Naive thymus-derived CD8-positive, alpha-beta T cell (primary cell): ENCODE measurements at places on chromosomes 11 and 22.

- no peak for DNase-seq
These were observed 92.6 kb downstream of the DEPDC5 start for GRCh38 chr22:31846161-31847115.

GRCh38 chr11:44889266-44889665 is 61.4 kb downstream of the TP53I11 start:
- DNase-seq = no peak

- DNase-seq = no peak
These were observed 10.7 kb upstream of the SMIM38 start for GRCh38 chr11:69145050-69145380.

DNA sequence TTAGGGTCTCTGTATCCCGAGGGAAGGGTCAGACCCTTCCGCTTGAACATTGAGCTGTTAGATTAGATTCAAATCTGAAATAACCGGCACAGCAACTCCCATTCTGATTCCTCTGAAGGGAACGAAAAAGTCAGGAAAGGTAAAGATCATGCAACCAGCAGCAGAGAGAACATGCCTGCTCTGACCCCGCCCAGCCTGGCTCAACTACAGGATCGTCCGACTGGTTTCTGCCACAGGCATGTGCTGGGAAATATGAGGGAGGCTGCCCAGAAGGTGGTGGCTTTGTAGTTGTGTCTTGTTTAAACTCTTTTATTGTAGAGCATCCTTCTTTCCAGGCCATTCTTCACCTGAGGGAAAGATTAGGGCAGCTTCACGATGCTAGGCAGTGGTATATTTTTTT is 5.0 kb upstream of the MTNR1B start:
- no peak for DNase-seq

GRCh38 chr11:3996651-3997050 is 97.9 kb upstream of the RRM1 start:
- no peak for DNase-seq

- no peak for DNase-seq
These were observed 68.5 kb upstream of the CSNK2A3 start for GRCh38 chr11:11421509-11421908.

DNA sequence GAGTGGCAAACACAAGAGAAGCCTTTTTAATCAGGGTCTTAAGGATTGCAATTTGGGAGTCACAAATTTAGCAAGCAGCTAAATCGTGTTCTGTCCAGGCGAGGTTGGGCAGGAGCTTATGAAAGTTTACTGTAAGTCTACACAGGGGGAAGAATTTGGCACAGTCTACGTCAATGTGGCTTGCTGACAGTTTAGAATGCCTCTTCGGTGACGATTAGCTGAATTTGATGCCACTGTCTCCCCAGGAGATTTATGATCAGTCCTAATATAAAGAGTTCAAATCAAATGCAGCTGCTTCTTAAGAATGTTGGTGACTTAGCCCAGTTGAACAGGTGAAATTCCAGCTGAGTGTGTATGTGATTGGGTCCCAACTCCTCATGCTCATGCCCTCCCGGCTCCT is 114.1 kb upstream of the CLPB start:
- DNase-seq = no peak

DNA sequence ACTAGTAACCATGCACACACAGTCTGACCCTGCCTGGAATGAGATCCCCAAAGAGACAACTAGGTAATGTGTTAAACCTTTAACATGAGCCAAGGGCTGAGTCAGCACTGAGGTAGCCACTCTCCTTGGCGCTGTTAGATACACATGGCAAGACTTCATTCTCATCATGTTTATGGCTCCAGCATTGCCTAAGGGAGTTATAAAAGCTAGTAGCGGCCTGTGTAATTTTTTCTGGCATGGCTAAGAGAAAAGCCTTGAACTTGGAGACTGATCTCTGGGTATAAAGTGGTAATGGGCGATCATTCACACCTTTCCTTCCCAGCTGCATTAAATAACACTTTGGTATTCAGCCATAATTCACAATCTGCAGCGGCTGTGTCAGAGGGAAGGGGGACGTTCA is 779.7 kb upstream of the LRRC4C start:
- no peak for DNase-seq

- DNase-seq = no peak
These were observed 54.7 kb upstream of the PRDM11 start for GRCh38 chr11:45091563-45092403.

GRCh38 chr22:23236440-23237184 is 56.3 kb downstream of the BCR start:
- no peak for DNase-seq

GRCh38 chr22:23913306-23913660 is 19.1 kb downstream of the MIF start:
- no peak for DNase-seq

DNA sequence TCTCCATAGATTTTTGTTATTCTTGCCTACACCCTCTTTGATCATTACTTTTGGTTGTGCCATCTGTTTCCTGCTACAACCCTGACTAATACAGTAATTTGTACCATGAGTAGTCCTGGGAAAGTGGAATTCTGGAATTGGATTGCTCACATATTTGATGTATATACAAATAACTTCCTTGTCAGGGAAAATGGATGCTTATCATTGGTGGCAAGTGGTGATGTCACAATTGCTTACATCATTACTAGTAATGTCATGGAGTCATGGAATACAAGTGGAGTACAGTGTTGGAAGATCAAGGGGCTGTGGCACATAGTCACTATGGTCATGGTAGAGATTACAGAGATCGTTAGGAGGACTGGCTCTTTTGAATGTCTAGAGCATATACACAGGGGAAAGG is 24.4 kb downstream of the AASDHPPT start:
- no peak for DNase-seq

GRCh38 chr11:103550811-103551210 is 441.6 kb downstream of the DYNC2H1 start:
- DNase-seq = no peak
